NCI-H345 (cell line): ENCODE measurements at places on chromosomes 6 and 20.

DNA sequence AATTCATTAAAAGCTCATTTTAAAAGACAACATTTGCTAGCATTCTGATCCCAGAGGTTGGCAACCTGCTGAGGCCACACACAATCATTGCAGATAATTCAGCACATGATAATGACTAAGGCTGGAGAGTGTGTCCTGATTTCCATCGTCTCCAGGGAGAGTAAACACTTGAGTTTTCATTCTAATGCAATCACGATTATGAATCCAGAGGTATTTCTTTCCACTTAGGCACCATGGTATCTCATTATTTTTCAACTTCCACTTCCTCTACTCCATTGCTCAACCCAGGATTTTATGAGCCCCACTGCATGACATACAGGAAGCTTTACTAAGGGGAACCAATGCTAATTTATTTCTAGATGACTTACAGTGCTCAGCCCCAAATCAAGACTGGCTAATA, 273.8 kb upstream of the AGPAT4 start:
- DNase-seq, result no peak

DNA sequence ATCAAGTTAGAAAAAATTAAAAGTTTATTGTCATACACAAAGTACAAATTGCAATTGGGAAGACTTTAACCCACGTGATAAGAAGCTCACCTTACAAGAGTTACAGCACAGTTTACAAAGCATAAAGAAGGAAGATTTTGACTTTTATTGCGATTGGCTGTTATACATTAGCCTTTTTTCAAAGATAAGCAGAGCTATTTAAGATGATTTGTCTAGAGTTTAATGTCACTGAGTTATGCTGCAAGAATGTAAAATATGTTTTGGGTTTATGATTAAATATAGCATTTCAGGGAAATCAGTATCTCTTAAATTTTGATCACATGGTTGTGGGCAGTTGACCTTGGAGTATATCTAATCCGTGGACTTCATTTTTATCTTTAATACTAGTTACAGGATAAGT, 664.2 kb upstream of the PTCHD4 start:
- DNase-seq, result no peak

DNA sequence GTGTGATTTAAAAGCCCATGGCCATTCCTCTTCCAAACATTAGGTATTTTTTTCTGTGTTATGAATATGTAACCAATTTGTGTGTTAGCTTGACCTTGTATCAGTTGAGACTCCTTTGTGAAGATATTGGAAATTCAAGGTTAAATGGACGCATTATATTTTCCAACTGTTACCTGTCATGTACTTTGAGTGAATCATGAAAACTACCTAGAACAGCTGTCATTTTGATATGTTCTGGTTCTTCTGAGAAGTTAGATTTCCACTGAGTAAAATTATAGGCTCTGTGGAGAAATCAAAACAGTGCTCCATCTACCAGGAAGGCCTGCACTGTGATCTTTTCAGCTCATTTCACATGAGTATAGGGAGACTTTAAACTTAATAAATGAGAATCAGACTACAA, 470.0 kb downstream of the NKAIN2 start:
- no peak for DNase-seq

GRCh38 chr6:97939440-97940168, 656.6 kb upstream of the MMS22L start:
- DNase-seq, result no peak

DNA sequence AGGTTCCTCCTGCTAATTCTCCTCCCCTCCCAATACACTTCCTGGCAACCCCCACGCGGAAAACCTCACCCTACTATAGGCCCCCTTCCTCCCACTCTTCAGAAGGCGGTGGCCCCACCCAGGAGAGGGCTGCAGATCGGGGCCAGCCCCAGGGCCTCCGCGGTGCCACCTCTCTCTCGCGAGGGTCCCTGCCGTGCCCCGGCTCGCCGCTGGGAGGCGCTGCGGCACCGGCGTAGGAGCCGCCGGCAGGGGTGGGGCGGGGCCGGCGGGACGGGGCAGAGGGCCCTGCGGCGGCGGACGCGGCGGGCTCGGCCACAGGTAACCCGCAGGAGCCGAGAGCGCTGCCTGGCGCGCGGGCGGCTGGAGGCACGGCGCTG, at the start of gene ANKRD6:
Gene ANKRD6 (plus strand): TSS at position 278 of the 377 bp plus-strand sequence. CDS start 133,825 bp downstream, outside the sequence.
- peak; percentile 79 for DNase-seq

DNA sequence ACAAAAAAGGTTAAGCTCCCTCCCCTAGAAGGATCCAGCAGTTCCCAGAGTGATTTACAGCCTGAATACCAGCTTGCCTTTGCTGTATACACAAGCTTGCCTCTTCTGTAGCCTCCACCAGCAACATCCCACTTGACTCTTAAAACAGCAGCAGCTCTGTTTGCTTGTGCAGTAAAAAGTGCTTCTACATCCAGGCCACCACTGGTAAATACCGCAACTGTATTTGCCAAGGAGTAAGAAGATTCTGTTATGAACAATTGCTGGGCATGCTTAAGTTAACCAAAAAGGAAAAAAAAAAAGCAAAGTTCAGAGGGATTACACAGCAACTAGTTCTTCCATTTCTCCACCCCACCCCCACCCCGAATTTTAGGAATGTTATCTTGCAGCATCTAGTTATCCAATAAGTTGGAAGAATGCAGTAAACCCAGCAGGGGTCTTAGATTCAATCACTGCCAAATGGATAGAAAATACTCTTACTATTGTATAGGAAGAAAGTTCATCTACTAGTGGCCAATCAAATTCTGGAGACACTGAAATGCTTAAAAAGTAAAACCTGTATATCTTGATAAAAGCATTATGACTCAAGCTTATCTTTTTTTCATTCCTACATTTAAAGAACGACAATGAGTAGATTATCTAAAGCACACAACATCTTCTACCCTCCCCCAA, 4.8 kb downstream of the SALL4 start:
- DNase-seq, result peak; percentile 41

DNA sequence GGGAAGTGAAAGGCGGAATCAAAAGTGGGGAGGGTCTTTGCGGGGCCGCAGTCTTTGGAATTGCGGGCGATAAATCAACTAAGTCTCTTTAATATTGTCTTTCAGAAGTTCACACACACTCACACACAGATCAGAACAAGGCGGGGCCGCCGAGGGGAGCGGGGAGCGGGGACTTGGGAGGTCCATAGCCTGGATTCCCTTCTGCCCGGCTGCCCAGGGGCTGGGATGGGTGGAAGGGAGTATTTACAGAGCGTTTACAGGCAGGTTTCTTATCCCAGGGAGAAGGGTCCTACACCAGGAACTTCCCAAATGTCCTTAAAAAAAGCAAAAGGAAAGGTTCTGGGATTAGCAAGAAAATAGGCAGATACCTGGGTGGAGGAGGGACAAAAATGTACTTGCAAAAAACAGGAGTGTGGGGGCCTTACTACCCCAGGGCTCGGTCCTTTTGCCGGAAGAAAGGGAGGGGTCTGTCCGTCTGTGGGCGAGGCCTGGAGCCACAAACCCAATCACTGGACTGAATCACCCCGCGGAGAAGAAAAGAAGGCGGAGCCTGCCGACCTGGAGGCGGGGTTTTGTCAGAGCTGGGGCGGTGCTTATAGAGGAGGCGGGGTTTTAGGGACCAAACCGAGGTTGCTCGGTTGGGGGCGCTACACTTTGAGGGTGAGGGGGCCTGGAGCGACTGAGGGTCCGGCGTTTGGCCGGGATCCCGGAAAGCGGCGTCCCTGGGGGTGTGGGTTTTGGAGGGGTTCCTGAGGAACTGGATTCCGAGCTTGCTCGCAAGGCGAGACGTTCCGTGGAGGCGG, 3.2 kb downstream of the PRRT1 start:
- peak; percentile 5 for DNase-seq

GRCh38 chr6:99905209-99906106, 88.6 kb downstream of the MCHR2 start:
- DNase-seq, result peak; percentile 68

- no peak for DNase-seq
These were observed 20.0 kb upstream of the CDH22 start for GRCh38 chr20:46328200-46328882.

- DNase-seq, result no peak
These were observed 192.8 kb downstream of the COL19A1 start for GRCh38 chr6:70059039-70059719.

- no peak for DNase-seq
These were observed 51.7 kb upstream of the CLDN20 start for GRCh38 chr6:155212106-155212505.

DNA sequence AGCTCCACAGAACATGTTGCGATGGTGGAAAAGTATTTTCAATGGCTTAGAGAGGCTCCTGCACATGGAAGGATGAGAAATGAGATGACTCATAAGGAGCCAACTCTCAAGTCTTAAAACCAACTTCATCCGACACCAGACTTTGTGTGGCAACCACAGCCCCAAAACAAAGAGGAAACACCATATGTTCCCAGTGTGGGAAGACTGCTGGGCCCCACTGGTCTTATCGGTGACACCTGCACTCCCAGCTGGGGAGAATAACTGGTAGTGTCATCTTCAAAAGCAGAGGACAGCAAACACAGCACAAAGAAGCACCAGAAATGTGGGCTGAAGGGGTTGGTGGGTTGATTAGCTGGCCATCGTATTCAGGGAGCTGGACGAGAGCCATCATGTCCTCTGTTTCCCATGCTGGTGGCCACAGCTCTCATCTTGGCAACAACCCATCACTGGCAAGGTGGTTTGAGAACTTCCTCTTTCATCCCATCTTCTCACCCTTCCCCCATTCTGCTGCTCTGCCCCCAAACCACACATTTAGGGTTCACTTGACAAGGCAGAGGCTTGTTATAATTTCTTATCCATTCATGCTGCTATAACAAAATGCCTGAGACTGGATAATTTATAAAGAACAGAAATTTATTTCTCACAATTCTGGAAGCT, 46.0 kb upstream of the TASP1 start:
- no peak for DNase-seq
